ENCODE measurements at places on chromosomes 6 and 20.

DNA sequence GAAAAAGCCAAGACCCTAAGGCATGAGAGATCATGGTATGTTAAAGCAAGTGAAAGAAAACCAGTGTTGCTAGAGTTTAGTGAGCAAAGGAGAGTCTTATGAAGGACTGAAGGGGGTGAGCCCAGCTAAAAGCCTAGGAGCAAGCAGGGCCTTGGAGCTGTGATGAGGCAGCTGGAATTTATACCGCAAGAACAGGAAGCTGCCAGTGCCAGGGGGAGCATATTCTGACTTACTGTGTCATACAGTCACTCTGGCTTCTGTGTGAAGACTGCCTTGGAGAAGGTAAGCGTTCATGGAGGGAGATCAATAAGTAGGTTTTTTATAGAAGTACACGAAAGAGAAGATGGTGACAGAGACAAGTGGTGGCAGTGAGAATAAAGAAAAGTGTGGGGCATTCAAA lies 308.9 kb upstream of the THEMIS start:
- DNase-seq: no peak

- DNase-seq: no peak
These were observed 593.8 kb upstream of the NRSN1 start for GRCh38 chr6:23532227-23532626.

- no peak for DNase-seq
These were observed 41.4 kb downstream of the MCM8 start for GRCh38 chr20:5991623-5992441.

- DNase-seq: no peak
These were observed 4.0 kb upstream of the RAB5IF start for GRCh38 chr20:36601540-36601939.

GRCh38 chr6:56840467-56841380 lies 114.2 kb upstream of the BEND6 start:
- no peak for DNase-seq

- no peak for DNase-seq
These were observed 22.3 kb upstream of the CEP162 start for GRCh38 chr6:84249724-84250123.

DNA sequence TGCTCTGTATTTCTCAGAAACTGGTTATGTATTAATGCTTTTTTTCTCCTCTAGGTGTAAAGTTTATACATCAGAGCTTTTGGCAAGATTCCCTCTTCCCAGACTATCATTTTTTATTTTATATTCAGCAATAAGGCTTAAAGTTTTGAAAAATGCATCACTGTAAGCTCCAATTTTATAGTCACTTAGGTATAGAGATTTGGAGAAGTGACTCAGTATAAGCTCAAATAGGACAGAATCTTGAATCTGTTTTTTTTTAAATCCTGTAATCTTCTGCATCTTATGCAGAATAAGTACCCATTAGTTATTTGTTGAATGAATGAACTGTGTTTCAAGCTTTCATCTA lies 1.0 kb downstream of the NCOA7 start:
- no peak for DNase-seq

GRCh38 chr6:166640342-166641043 lies 13.4 kb upstream of the RPS6KA2 start:
- peak; percentile 58 for DNase-seq

DNA sequence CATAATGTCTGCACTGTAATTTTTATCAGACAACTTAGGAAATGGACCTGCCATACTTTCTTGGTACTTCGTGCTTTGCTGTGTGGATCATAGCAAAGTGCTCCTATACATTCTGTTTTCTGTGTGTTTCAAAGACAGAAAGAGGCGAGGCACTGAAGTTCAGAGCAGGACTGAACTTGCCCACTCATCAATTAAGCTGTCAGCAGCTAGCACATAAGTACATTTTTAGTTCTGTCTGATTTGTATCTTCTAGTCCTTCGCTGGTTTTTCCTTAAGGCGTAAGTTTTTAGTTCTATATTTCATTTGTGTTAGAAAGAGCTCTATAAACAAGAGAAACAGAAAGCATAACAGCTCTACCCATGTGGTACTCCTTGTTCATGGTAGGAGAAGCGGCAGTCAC lies 42.1 kb downstream of the MAP3K4 start:
- DNase-seq: no peak

DNA sequence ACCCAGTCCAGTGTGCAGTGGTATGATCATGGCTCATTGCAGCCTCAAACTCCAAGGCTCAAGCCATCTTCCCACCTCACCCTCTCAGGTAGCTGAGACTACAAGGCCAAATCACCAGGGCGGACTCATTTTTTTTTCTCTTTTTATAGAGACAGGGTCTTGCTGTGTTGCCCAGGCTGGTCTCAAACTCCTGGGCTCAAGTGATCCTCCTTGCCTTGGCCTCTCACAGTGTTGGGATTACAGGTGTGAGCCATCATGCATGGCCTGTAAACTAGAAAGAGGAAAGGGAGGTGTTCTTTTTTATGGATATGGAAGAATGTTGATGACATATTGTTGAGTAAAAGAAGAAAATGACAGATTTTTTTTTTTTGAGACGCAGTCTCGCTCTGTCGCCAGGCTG lies 5.1 kb upstream of the BEND3 start:
- no peak for DNase-seq

DNA sequence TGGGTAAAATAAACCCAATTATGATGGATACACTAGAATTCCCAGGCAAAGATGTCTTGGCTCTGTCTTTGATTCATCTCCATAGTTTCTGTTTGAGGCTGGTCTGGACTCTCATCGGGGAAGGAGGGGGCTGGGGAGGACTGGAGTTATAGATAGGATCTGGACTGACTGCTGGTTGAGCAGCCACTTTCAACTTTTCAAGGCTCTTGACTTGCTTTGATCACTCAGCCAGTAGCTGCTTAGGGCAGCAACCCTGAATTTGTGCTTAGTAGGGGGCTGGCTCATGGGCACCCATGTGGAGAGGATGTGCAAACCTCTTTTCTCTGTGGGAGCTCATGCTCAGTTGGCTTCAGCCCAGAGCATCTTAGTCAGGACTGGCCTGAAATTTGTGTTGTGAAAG lies 114.0 kb upstream of the NEDD9 start:
- DNase-seq: no peak

- DNase-seq: no peak
These were observed 140.2 kb downstream of the TMEM200A start for GRCh38 chr6:130505808-130506598.

DNA sequence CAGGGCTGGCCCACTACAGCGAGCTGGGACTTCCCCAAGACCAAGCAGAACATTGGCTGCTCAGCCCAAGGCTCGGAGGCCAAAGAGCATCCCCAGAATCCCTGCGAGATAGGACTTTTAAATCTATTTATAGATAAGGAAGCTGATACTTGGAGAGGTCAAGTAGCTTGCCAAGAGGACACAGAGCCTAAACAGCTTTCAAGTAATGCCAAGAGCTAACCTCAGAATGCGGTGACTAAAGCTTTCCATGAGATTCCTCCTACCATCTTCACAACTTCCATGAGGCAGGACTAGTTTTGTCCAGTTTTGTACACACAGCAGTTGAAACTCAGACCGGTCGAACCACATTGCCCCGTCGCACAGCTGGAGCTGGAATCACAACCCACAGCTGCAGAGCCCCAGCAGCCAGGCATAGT lies 168.1 kb upstream of the TOP1 start:
- DNase-seq: peak; percentile 15

- DNase-seq: no peak
These were observed 38.0 kb upstream of the FAM83D start for GRCh38 chr20:38888059-38888831.

- DNase-seq: peak; percentile 7
These were observed 414 bp downstream of the SIM1 start for GRCh38 chr6:100464162-100464851.

DNA sequence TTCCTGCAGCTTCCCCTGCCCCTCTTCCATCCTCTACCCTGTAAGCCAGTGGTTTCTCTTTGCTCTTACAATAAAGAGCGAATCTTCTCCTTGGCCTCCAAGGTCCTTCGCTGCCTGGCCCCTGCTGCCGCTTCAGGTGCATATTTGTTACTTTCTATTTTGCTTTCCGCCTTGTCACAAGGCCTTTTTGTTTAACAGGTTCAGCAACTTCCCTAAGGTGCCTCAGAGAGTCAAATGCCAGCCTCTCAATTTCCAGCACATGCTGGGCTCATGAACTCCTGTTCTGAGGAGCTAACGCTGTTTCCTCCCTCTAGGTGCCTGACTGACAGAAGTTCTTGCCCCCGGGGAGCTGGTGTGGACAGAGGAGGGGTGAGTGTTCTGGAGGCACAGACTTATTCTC lies 42.4 kb upstream of the EPB41L1 start:
- peak; percentile 56 for DNase-seq

DNA sequence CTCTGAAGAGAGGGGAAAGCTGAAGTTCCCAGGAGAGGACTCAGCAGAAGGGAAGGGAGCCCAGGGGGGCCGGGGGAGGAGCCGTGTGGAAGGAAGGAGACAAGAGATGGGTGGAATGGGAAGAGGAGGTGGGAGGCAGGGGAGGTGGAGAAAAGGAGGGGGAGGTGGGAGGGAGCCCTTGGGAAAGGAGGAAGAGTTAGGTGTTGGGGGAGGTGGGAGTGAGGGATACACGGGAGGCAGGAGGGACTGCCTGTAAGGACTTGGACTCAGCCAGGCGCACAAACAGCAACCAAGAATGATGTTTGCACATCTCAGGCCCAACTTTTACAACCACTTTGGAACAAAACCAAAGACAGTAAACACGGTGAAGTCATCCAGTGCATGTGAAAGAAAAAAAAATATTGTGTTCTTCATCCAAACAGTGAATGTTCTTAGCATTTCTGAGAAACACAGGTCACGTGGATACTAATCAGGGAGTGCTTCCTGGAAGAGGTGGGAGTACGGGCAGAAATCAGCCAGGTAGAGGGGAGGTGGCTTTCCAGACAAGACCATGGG lies 17.4 kb upstream of the LSM14B start:
- no peak for DNase-seq

DNA sequence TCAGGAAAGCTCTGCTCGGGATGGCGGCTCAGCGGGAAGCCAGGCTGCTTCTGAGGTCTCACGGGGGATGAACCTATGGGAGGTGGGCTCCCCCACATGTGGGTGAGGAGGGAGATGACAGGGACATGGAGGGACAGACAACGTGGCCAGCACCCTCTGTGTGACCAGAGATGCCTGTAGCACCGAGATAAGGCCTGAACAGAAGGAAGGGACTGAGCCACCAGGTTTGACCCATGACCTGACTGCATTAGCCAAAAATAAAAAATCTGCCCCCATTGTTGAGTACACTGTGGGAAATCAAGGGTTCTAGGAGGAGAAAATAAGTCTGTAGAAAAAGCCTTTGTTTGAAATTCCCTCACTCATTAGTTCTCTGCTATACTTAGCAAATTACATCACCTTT lies 105.7 kb downstream of the RNASET2 start:
- DNase-seq: no peak

DNA sequence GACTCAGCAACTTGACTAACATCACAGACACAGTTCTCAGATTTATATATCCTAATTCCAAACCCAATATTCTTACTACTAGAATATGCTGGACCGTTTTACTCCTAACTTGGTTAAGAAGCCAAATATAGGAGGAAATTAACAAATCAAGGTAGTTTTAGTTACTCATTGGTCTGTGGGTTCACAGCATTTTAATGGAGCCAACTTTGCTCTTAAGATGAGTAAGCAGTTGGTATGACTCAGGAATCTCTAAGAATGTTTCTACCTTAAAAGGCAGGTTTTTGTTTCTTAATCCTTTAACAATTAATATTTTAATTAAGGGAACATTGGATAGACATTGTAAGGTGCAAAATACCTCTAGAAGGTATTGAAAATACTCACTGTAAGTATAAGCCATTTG lies 31.6 kb downstream of the OPRM1 start:
- DNase-seq: no peak

- DNase-seq: no peak
These were observed 58.9 kb upstream of the NXT1 start for GRCh38 chr20:23291575-23292240.

DNA sequence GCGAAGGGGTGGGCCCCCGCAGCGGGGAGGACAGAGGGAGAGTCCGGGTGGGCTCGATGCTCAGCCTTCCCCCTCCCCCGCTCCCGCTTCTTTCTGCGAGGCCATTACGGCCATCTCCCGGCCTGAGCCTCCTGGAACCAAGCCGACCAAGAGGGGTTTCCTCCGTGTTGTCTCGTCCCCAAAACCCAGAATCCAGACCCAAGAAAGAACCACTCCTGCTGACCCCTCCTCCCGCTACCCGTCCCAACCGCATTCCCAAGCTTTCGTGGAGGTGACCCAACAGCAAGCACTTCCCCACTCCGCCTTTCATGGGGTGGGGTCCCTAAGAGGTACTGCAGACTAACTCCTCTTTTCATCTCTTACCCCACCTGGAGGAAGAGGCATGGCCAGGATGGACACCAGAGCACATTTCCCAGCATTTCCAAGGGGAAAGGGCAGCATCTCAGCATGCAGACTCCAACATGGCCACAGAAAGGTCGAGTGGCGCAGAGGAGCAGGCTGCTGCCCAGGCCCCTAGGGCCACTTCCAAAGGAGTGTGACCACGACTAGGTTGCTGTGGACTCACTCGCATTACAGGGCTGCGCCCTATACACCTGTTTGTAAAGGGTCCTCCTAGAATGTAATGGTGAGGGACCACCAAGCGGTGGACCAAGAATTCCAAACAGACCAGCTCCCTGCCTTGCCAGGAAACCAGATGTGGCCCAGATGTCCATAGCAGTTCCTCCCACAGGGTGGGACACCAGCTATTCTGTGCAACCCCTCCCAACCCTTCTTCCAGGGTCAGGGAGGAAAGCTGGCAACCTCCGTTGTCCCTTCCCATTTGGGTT lies 53.4 kb downstream of the MRPL14 start:
- DNase-seq: peak; percentile 80

GRCh38 chr20:757506-757905 lies 10.8 kb downstream of the SLC52A3 start:
- DNase-seq: no peak

GRCh38 chr6:35296931-35297600 lies 552 bp upstream of the DEF6 start:
- DNase-seq: no peak

- no peak for DNase-seq
These were observed 33.5 kb upstream of the TPD52L1 start for GRCh38 chr6:125120054-125120590.

DNA sequence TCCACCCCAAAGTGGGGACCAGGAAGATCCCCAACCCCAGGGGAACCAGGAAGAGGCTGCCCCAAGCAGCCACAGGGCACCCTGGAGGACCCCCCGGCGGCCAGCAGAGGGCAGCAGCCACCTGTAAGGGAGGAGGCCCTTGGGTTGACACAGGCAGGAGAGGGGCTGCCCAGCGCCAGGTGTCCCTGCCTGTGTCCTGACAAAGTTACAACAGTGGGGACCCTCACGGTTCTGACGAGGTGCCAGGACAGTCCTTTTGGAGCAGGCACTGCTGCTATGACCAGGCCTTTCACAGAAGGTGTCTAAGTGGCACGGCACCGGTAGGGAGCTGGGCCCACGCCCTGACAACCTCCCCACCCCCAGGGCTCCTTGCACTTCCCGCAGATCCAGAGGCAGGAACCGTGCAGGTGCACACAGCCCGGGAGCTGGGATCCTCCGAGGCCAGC lies 176.7 kb downstream of the BMP7 start:
- DNase-seq: peak; percentile 64
